ENCODE measurements at places on chromosomes 11 and 22. TPM values are rescaled to one million over a fixed set of nuclear protein-coding genes. Genes with fewer than 3 reads are reported as not detected.

GRCh38 chr22:38431266-38432010 lies 23.6 kb downstream of the KCNJ4 start:
- no peak for DNase-seq

DNA sequence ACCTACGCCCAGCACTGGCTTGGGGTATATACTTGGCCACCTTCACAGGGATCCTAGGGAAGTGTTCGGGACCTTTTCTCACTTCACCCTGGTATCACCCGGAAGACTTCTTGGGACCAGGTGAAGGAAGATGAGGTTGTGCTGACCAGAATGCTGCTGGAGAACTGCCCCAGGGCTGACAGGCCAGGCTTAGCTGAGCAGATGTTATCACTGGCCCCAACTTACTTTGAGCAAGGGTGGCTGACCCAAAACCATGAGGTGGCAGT lies 4.5 kb downstream of the FTH1 start:
- no peak for DNase-seq

DNA sequence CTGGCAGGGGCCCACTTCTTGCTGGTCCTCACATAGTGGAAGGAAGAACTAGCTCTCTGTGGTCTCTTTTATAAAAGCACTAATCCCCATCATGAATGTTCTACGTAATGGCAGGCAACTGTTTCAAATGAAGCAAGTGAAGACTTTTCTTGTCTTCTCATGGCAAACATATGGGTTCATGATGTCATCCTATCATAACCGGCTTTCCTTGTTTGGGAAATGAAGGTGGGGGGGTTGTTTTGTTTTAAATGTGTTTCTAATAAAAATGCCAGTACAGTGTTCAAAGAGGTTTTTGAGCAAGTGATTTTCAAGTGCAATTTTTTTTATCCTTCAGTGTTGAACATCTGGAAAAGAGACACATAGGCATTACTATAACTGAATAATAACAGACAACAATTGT lies 33.4 kb downstream of the REXO2 start:
- no peak for DNase-seq

DNA sequence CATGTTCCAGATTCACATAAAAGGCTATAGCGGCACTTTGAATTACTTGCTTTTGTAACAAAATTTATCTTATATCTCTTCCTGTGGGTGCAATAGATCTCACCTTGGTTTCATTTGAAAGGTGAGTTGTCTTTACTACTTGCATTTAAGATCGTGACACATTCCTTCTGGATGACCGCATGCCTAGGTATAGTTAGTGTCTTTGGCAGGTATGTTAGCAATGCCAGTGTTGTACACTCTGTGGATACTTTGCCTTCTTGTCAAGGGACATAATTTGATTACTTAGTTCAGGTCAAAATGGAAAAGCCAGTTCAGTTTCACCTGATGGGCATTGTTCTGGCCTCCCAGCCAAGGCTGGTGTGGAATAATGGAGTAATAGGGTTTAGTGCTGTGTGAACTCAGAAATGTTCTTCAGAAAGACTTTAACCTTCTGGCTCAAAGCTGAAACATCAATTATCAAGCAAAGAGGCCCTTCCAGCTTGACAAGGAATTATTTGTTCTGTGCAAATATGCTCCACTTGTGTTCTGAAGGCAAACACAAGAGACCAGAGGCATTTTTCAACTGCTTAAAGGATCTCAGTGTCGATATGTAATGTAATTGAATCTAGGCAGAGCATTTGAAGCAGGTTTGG lies 64.6 kb downstream of the AMOTL1 start:
- peak; percentile 37 for DNase-seq

DNA sequence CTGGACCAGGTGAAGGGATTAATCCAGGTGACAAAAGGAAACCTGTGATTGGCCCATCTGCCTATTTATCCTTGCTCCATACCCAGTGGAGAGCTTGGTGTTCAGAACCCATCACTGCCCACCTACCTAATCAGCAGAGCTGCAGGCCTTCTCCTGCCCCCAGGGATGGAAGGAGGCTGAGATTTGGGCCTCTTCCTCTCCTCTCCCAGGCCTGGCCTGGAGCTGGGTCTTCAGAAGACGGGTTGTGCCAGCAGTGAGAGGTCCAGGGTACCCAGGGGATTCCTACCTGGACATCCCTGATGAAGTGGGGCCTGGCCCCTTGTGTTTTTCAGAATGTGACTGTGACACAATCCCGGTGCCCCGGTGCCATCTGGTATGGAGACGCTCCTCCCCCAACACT lies 80.3 kb upstream of the MYOD1 start:
- DNase-seq: no peak

GRCh38 chr11:111148953-111149352 lies 96.6 kb upstream of the POU2AF2 start:
- DNase-seq: no peak

DNA sequence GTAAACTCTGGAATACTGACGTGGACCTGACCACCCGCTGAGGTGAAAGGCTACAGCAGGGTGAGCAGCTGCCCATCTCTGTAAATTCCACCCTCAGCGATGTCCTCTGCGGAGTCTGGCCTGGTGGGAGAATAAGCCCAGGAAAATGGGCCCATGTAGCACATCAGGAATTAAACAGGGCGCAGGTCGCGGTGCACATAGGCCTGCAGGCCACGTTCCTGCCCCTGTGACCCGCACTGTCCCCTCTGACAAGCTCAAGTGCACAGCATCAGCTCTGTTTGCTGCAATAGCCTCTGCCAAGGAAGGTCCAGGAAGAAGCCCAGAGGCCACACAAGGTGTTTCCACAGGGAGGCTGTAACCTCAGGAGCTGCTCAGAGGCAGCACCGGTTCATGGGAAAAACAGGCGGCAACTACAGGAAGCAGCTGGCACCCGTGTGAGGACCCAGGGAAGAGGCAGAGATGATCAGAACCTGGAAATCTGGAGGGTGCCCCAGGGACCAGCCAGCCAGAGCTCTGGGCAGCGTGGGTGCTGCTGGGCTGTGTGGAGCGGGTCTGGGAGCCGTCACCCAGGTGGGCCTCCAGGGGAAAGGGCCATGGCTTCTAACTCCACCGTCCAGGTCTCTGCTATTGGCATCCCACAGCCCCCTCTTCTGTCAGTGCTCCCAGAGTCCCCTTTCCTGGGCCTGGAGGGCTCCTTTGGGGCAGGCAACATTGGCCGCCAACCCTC lies 808 bp upstream of the IFITM2 start:
- no peak for DNase-seq

GRCh38 chr11:61854966-61855714 lies 27.0 kb downstream of the FADS2 start:
- no peak for DNase-seq

- DNase-seq: peak; percentile 83
These were observed 1.2 kb downstream of the EPS8L2 start for GRCh38 chr11:706957-707816.

DNA sequence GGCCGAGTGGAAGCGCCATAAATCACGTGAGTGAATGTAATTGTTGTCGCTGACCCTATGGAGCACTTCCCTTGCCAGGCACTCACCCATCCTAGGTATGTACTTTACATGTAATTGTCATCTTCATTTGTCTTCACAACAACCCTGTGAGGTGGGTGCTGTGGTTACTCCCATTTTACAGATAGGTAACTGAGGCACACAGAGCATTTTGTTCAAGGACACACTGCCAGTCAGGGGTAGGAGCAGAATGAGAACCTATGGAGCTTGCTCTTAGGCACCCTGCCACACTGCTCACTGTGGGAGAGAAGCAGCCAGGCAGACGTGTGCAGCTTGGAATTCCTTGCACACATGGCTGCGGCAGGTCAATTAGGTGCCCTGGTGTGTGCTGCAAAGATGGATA lies 785 bp upstream of the EFCAB6 start:
- no peak for DNase-seq

GRCh38 chr11:109510316-109510715 lies 88.3 kb downstream of the C11orf87 start:
- no peak for DNase-seq

DNA sequence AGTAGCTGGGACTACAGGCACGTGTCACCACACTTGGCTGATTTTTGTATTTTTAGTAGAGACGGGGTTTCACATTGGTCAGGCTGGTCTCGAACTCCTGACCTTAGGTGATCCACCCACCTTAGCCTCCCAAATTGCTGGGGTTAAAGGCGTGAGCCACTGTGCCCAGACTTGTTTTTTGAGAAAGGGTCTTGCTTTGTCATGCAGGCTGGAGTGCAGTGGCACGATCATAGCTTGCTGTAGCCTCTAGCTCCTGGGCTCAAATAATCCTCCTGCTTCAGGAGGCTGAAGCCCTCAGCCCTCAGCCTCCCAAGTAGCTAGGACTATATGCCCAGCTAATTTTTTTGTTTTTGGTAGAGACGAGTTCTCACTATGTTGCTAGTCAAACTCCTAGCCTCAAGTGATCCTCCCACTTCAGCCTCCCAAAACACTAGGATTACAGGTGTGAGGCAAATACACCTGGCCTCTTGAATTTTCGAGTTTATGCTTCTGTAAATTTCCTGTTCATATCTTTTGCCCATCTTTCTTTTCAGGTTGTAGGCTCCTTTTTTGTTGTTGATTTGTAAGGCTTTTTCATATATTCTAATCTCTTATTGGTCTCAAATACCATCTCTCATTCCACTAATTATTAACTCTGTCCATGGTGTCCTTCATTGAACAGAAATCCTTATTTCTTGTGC lies 3.4 kb upstream of the RBM4B start:
- DNase-seq: no peak

DNA sequence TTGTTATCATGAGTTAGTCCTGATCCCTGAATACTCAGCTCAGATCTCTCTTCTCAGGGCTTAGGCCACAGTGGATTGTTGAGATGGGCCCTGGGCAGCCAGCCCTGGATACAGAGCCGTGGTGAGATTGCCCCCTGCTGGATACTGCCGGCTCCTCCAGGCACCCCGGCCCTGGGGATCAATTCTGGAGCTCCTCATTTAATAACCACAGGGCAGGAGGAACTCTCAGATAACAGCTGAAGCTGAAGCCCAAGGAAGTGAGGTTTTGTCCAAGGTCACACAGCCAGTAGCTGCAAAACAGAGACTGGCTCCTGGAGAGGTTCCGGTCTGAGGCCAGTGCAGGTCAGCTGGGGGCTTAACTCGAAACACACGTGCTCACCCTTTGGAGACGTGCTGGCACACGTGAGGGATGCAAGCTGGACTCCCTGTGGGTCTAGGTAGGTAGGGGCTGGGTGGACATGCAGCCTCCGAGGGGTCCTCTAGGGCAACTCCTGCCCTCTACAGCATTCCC lies 16.0 kb downstream of the USH1C start:
- DNase-seq: peak; percentile 78

GRCh38 chr22:48268771-48269552 lies 1506.5 kb downstream of the TBC1D22A start:
- peak; percentile 44 for DNase-seq

- no peak for DNase-seq
These were observed 132.2 kb upstream of the PITPNB start for GRCh38 chr22:28051091-28051786.

DNA sequence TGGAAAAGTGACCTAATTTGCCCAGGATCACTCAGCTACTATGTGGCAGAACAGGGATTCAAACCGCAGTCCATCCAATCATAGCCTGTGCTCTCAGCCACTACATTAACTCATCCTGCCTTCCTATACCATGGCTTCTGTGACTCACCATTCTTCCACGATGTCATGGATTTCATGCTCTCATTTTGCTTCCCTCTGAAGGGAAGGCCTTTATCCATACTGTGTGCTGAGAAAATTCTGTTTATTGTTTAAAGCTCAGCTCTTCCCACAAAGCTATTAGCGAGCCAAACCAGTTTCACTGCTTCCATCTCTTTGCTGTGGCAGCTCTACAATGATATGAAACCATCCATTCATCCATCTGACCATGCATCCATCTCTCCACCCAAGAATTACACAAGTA lies 289.9 kb downstream of the TENM4 start:
- DNase-seq: no peak

DNA sequence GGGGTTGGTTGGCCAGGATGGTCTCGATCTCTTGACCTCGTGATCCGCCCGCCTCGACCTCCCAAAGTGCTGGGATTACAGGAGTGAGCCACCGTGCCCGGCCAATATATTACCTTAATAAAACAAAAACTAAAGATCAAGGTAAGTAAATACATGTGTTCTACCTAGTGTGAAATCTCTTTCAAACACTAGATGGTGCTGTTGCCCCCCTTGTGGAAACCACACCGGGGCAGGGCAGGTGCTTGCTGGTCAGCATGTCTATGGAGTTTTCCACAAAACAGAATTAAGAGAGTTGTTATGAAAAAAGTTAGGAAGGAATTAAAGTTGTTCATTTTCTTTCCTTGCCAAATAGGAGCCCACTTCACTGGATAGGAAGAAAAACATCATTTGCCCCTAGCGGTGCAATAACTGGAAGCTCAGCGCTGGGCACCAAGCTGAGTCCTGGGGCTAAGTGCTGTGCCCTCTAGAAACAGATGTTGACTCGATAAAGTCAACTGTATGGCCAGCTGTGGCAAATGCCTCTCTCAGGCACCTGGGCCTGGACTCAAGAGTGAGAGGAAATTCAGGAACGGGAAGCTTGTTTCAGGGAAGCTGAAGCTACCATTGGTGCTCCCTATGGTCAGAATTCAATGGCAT lies 6.3 kb upstream of the KCNJ5 start:
- peak; percentile 84 for DNase-seq

- no peak for DNase-seq
These were observed 281.7 kb downstream of the ST3GAL4 start for GRCh38 chr11:126636911-126637794.

GRCh38 chr22:23066200-23067022 lies 3.9 kb upstream of the GNAZ start:
- DNase-seq: no peak

DNA sequence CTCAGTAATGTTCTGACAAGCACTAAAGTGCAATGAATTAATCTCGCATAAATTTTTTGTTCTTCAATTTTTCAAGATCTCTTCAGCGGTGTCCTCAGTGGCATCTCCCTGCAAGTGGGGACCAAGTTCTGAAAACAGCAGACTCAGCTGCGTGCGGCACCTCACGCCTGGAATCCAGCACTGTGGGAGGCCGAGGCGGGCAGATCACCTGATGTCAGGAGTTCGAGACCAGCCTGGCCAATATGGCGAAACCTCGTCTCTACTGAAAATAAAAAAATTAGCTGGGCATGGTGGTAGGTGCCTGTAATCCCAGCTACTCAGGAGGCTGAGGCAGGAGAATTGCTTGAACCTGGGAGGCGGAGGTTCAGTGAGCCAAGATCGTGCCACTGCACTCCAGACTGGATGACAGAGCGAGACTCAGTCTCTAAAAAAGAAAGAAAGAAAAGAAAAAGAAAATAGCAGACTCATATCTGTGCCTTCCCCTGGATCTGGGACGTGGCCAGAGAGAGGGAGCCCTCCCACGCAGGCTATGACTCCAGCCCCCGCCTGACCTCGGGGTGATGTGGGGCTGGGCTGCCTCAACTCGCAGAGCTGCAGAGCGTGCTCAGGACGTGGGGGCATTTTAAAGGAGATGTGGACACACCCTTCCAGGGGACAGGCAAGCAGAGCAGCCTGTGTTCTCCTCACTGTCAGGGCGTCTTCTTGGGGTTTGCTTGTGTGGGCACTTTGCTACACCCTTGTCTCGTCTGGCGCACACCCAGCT lies 346.6 kb downstream of the BRD1 start:
- DNase-seq: no peak

The EI24 gene
- total RNA-seq: 95.0 TPM

The CRYBB2 gene
- 0.37 TPM for total RNA-seq

The TUBA8 gene
- total RNA-seq: not detected

The BEST1 gene
- 3.5 TPM for total RNA-seq

The LMF2 gene
- 22.4 TPM for total RNA-seq

The TMPRSS5 gene
- 0.20 TPM for total RNA-seq

The CEND1 gene
- not detected for total RNA-seq

The C22orf15 gene
- total RNA-seq: not detected

The SPECC1L gene
- total RNA-seq: 28.3 TPM

The SOX10 gene
- not detected for total RNA-seq

The RTL10 gene
- total RNA-seq: 12.3 TPM

All from hepatocyte (in vitro differentiated cells).